Karpas-422 (cell line): ENCODE measurements at places on chromosomes 12 and 14. TPM values are rescaled to one million over a fixed set of nuclear protein-coding genes. Genes with fewer than 3 reads are reported as not detected.
A peak's percentile ranks its signal among the peaks of the same experiment; 100 is the strongest.

MIPOL1 gene
- not detected in 2 replicates for total RNA-seq

GRCh38 chr12:103688376-103689063 is 101.4 kb downstream of the STAB2 start:
- no peak for DNase-seq

DNA sequence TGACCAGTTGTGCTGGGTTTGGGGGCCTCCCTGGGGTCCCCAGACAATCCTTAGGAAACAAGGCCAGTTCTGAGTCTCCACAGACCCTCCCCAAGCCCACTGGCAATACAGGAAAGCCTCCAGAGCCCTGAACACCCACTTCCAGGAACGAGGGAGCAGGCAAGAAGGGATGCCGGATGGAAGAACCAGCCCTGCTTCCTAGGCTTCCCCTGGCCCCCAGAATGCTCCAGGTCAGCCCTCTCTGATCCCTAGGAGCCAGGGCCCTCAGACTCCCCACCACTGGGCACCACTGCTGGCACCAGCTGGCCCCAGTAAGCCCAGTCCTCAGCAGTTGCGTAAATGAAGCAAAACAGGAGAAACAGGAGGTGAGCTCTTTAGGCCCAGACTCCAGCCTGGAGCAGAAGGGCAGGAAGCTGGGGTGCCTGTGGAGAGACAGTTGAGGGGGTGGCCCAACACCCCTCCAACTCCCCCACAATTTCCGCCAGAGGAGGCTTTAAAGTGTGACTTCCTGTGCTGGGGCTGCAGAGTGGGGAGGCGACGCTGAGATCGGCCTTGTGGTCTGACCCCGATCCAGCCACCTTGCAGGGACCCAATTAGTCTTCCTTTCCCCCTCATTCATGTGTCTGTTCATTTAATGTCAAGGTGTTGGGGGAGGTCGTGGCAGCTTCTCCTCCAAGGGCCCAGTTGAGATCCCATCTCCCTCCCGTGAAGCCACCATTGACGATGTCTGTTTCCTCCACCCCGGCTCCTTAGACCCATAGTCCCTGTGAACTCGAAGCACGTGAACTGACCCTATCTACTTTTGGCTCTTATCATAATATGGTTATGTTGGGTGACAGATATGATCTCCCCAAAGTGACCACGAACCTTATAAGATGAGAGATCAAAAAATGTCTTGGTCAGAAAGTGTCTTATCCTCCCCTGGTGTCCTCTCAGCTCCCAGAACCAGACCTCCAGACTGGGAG is 4.7 kb downstream of the TNFRSF1A start:
- no peak for DNase-seq

- no peak for DNase-seq
Measured at GRCh38 chr12:42695490-42695995, 106.0 kb upstream of the PRICKLE1 start.

DNA sequence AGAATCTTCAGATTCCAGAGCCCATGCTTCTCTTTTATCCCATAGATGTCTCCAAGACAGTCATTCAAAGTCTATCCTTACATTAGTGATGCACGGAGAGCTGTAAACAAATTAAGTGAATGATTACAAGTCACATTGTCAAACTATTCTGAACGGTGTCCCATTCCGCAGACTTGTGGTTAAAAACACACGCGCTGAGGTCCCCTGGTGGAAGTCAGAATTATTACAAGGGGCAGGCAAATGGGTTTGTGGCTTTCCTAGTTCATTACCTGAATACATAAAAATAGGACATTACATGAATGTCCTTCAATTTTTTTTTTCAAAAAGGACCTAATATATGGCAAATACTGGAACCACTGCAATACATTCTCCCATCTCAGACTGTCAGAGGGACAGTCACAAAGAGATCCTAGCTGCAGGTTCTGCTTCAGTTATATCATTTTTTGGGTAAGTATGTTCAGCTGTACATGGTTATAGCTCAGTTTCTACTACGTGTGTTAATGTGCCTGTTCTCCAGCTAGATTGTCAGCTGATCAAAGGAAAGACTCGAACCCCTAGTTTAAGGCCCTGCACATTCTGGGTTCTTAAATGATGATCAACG is 53.1 kb upstream of the STON2 start:
- peak; percentile 85 for DNase-seq
